ENCODE measurements at places on chromosomes 12 and 14.

DNA sequence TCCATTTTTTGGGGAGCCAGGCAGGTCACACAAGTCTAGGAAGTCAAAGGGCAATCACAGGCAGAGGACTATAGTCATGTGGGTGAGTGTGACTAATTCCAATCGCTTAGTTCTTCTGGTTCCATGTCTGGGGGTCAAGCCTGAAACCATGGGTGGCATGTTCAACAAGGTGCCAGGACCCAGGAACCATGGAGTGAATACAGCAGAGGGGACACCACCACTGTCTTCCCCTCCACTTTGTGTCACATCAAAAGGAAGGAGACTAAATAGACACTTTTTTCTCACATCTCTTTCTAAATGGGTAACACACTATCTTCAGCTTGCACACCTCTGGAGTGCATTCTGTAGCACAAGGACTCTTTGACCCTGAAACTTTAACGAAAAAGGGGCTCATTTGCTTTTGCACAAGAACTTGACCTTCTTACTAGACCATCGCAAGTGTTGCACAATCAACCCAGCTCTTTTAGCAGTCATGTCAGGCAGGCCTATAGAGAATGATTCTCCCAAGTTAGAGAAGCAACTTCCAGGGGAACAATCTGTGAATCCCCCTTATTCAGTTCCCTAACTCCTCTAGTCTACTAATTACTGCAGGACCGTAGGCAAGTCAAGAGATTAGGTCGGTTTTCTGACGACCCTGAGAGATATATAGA lies 398.7 kb downstream of the NELL2 start:
- no peak for DNase-seq

DNA sequence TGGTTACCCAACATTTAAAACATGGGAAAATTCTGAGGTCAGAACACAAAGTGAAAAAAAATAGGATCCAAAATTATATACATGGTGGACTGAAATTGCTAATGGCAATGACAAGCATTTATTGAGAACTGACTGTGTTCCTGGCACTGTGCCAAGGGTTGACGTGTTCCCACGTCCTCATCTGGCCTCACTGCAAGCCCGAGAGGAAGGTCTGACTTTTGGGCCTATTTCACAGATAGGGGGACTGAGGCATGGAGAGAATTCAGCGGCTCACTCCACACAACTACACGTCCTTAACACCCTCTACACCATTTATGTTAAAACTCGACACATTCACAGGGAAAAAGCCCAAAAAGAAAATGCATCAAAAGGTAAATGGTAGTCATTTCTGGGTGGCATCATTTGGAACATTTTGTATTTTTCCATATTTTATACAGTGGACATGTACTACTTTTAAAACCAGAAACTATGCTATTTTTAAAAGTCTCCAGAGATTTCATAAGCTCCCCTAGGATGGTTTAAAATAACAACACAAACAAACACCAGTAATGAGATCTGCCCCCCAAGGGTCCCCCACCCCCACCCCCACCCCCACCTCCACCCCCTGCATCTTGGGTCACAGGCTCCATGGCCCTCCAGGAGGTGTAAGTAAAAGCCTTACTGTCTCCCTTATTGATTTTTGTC lies 27.7 kb downstream of the CLMN start:
- peak; percentile 72 for DNase-seq

- peak; percentile 82 for DNase-seq
Observed at GRCh38 chr12:50637870-50638481, 125.9 kb upstream of the ATF1 start.

GRCh38 chr12:95997911-95998510 lies 1.9 kb upstream of the HAL start:
- DNase-seq, result no peak

- DNase-seq, result no peak
Observed at GRCh38 chr14:34426313-34427295, 35.4 kb downstream of the SPTSSA start.

DNA sequence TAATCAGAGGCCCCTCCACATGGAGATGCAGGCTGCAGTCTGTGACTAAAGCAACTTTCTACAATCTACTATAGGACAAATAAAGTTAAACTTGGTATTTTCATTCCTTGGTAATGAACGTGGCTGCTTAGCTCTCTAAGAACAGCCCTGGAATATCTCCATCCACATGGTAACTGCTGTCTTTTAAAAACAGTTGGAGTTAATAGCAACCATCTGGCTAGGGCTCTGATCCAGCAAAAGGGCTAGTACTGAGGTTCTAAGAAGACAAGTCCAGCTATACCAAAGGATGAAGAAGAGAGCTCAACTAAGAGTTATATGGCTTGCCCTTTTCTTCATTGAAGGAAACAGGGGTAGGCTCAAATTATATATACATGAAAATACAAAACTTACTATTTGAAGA lies 920.1 kb downstream of the FLRT2 start:
- DNase-seq, result no peak

GRCh38 chr12:113903381-113903863 lies 62.7 kb downstream of the RBM19 start:
- DNase-seq, result no peak

- DNase-seq, result peak; percentile 61
Observed at GRCh38 chr14:99995700-99996356, 69.4 kb upstream of the EVL start.

DNA sequence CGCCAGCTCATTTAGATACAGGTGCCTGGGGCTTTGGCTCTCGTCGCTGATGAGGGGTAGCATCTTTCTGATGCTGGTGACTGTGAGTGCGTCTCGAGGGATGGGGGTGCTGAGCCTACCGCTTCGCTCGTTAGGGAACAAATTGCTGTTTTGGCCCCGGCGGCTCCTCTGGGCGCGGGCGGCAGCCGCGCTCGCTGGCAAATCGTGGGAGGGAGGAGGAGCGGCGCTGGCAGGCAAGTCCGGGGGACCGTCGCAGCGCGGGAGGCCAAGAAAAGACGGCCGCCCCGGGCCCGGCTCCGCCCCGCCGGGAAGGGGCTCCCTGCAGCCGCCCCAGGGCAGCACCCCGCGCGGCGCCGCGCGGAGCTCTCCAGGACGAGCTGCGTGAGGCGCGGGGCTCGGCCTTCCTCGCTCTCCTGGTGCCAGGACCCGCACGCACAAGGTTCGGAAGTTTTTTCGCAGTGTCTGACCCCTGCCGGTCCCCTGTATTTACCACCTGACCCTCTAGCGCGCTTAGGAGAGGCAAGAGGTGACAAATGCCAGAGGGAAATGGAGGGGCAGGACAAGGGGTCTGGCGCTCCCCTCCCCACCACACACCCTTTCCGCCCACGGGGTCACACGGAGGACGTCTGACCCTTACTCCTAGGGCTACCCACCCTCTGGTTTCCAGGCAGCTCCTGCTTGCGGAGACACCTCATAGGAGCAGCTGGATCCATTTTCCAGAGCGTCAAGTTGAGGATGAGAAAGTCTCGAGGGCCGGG lies 899 bp upstream of the KCNH3 start:
- no peak for DNase-seq

DNA sequence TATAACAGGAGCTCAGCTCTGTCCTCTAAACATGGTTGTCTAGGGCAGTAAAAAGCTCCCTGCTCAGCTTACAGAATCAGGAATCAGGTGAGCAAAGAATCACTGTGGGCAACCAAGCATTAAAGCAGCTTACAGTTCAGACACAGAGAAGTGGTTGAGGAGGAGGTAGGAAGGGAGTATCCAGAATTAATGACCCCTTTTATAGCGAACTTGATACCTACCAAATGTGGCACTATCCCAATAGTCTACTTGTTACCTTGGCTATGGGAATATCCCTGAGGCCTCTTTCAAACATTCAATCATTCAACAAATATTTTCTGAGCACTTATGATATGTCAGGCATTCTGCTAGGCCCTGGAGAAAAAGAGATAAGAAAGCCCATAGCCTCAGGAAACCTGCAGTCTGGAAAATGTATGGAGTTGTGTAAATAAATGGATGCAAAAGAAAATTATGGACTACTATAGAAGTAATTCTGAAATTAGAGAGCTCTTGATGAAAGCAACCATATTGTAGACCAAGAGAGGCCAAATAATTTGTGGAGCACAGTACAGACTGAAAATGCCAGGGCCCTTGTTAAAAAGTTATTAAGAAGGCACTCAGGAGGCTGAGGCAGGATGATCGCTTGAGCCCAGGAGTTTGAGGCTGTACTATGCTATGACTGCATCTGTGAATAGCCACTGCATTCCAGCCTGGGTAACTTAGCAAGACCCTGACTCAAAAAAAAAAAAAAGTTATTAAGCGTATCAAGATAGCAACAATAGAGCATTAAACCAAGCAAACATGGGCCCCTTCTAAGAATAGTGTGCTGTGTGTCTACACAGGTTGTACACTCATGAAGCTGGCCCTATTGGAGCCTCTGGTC lies 134.0 kb upstream of the CPSF6 start:
- no peak for DNase-seq

DNA sequence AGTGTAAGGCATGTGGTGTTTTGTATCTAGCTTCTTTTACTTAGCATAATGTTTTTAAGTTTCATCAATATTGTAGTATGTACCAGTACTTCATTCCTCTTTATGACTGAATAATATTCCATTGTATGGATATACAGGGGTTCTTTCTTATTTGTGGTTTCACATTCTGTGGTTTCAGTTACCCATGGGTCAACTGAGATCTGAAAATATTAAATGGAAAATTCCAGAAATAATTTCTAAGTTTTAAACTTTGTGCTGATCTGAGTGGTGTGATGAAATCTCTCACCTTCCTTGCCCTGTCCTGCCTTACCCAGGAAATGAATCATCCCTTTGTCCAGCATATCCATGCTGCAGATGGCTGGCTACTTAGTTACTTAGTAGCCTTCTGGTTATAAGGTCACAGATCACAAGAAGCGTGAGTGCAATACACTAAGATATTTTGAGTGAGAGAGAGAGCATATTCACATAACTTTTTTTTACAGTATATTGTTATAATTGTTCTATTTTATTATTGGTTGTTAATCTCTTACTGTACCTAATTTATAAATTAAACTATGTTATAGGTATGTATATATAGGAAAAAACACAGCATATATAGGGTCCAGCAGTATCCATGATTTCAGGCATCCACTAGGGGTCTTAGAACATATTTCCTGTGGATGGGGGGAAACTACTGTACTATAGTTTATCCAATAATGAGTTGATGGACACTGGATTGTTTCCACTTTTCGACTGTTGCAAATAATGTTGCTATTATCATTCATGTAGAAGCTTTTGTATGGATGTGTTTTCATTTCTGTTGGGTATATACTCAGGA lies 59.6 kb upstream of the LRTM2 start:
- no peak for DNase-seq

DNA sequence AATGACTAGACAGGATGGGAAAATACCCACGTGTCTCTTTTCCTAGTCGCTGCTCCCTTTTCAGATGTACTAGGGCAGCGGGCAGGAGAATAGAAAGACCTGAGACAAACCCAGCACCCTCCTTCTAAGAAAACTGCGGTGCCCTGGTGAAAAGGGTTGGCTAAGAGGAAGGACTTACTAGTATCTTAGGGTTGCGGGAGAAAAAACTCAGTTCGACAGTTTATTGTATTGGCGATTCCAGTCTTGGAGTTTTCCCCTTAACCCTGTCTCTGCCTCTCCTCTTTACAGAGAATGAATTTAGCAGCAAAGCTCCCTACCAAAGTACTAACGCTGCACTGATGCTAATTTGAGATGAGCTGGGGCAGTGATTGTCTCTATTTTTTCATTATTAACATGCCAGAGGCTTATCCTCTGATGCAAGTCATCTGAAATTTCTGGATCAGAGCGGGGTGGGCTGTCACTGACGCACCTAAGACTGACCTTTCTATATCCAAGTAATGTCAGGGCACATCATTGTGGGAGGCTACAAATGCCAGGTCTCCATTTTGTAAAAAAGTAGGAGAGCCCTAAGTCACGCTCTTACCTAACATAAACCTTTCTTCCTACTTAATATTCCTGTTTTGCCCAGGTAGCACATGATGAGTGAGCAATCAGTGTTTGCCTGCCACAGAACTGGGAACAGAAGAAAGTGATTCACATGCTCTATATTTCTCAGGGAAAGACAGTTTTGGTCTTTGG lies 916 bp upstream of the PAWR start:
- no peak for DNase-seq

DNA sequence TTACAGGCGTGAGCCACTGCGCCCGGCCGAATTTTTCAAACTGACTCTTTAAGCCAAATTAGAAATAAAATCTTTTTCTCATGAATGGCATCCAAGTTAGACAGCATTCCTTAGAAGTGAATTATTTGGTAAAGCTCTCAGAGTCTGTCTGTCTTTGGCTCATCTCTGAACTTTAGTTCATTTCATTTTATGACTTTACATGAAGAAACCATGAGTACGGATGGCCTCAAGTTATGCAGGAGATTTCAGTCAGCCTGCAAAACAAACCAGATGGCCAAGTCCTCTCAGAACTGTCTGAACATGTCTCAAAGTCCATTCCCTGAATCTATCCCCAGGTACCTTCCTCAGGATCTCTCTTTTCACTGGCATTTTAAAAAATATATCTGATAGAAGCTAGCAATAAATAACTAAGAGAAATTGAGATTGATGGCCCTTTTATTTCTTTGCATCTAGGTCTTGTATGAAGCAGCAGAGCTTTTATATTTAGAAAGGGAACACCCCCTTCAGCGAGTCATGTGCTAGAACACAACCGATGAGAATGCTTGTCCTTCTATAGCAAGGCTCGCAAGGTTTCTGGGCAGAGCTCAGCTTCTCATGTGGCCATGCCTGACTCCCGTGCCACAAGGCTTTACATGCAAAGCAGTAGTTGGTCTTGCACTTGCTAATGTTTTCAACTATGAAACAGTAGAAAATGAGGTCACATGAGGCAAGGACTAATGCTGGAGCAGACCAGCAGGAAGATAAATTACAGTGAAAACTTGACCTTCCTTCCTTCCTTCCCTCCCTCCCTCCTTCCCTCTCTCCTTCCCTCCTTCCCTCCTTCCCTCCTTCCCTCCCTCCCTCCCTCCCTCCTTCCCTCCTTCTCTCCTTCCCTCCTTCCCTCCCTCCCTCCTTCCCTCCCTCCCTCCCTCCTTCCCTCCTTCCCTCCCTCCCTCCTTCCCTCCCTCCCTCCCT lies 125.0 kb downstream of the AKAP6 start:
- DNase-seq, result no peak

- no peak for DNase-seq
Observed at GRCh38 chr14:52110441-52111086, 41.7 kb upstream of the NID2 start.

- DNase-seq, result no peak
Observed at GRCh38 chr12:132205271-132206045, 61.2 kb downstream of the NOC4L start.

DNA sequence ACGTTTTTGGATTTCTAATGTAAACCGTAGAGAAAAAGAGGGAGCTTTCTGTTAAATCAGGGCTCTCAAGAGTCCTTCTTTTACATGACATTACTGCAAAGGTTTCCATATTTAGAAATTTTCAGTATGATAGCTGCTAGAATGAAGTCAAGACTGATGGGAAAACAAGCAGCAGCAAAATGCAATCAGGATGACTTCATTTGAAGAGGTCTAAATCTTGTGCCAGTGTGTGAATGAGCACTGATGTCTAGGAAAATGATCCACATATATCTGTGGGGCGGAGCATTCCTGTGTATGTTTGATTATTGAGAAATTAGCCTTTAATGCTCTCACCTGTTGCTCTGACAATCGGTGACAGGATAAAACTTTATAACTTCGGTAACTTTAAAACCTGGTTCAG lies 73.6 kb downstream of the GRIP1 start:
- no peak for DNase-seq
